ENCODE measurements at places on chromosomes 6 and 20.

GRCh38 chr6:104599821-104600638 lies 259.7 kb downstream of the HACE1 start:
- DNase-seq, result no peak

DNA sequence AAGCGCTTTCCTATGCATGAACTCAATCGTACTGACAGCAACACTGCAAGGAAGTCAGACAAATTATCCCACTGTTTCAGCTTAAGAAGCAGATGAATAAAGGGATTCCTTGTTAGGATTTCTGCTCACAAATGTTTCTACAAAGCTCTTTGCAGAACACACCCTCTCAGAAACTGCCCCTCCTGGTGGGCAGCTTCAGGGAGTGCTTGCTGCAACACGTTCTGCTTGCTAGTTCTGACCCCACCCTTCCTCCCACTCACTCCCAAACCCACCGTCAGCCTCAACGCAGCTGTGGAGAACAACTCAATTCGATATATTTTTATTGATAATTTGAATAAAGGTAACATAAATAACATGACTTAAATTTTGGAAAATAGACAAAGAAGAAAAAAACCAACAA lies 250.8 kb upstream of the PRDM1 start:
- no peak for DNase-seq

DNA sequence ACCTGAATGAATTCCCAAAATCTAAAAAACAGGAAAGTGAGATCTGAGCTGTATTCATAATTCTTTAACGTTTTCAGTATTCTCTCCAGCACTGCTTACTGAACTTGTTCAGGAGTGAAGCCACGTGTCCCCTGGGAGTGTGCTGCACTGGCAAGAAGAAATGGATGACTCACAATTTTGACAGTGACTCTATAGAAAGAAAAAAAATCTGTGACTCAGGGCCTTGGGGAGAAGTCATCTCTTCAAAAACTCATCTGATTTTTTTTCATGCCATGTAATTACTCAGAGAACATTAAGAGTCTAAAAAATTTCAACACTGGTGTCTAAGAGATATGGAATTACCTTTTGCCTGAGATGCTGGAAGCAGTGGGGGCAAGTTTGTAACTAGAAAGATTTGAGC lies 39.7 kb downstream of the ANKEF1 start:
- DNase-seq, result no peak

- DNase-seq, result no peak
These were observed 40.6 kb upstream of the NFATC2 start for GRCh38 chr20:51583073-51583472.

- DNase-seq, result no peak
These were observed 7.8 kb upstream of the EZR start for GRCh38 chr6:158826819-158827501.

GRCh38 chr20:3890398-3890751 lies 1.2 kb downstream of the PANK2 start:
- DNase-seq, result peak; percentile 42
